ENCODE measurements at places on chromosomes 1 and 21.

DNA sequence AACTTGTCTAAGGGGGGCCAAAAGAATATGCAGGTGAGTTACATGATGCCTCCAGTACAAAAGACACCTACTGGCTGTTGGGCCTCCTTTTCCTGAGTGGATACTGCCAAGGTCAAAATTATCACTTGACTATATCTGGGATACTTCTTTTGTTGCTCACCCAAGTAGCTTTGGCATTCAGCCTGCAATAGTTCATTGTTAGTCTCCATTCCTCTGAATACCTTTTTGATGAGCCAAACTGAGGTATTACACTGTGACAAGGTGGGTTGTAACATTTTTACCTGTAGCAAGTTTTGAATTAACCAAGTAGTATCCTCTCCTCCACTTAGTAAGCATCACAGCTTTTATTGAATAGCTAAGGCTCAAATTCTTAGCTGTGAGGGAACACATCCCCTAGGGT lies 408.0 kb downstream of the LRRIQ3 start:
- DNase-seq, result no peak

DNA sequence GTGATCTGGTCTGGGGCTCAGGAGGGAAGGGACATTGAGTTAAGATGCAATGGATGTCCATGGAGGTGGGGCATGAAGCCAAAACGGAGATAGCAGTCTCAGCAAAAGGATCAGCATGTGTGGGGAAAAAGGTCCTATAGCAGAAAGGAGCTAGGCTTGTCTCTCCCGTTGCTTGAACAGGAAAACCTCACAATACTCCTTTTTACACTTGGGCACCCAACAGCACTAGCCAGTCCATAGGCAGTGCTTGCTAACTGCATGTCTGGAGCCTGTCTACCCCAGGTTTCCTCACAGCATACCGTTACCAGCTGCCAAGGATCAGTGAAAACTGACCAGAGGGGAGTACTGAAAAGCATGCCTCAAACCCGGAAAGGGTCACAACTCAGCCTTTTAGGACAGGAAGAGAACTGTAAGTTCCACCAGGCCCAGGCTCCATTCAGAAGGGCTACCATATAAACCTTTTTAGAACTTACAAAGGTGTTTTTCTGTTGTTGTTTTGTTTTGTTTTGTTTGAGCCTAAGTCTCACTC lies 78.6 kb downstream of the JAK1 start:
- no peak for DNase-seq

DNA sequence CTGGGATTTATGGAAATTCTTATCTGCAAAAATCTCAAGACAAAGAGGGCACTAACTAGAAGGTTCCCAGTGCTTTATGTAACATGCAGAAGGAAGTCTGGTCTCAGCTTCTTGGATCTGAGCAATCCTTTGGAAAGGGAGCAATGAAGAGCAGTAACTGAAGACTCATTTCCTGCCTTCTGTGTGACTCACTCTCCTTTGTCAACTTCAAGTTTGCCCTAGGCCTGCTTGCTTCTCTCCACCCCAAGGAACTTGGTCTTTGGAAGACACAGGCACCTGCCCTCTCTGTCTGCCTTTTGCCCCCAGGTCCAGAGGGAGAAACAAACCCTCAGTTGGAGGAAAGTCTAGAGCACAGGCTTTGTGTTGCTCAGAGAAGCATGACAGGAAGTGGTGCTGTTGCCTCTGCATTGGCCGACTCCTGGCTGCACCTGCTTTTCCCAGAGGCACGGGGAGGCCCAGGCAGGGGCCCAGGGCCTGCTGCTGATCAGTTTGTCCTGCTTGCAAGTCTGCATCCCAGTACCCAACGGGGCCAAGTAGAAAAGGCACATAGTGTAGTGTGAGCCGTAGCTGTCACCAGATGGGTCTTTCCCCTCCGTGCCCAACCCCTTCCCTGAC lies 137.2 kb downstream of the DHRS3 start:
- DNase-seq, result peak; percentile 68

GRCh38 chr1:31648641-31649357 lies 4.1 kb upstream of the PEF1 start:
- no peak for DNase-seq

- no peak for DNase-seq
These were observed 10.8 kb upstream of the SMYD2 start for GRCh38 chr1:214270097-214270650.

- no peak for DNase-seq
These were observed 243.0 kb downstream of the TOMM20 start for GRCh38 chr1:234885601-234886000.

DNA sequence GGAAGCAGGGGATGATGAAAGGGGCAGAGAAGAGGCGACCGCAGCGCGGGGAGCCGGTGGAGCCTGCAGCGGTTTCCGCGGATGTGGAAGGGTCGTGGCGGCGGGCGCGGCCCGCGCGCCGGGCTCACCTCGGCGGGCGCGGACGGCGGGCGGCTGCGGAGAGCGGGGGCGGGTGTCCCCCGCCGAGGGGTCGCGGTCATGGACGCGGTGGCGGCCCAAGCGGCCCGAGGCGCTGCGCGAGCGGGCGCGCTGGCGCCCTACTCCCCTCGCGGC lies 572 bp downstream of the LPGAT1 start:
- DNase-seq, result no peak

- DNase-seq, result no peak
These were observed 12.2 kb downstream of the FAM131C start for GRCh38 chr1:16061266-16061665.

DNA sequence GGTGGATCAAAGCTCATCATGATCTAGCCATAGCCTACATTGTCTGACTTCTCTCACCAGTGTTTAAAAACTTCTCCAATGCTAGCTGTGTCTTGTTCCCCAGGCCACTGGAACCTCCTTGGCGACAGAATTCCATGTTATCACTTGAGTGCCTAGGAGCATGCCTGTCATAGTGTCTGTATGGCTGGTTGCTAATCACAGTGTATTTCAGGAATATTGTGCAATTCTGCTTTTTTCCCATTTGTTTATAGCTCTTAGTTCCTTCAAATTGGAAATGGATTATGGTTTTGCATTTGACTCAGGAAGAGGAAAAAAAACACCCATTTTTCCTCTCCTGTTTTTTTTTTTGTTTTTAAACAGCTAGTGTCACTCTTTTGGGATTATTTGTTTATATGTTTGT lies 25.5 kb downstream of the ROR1 start:
- DNase-seq, result no peak

- no peak for DNase-seq
These were observed 15.1 kb upstream of the DNAH14 start for GRCh38 chr1:224914292-224914900.

DNA sequence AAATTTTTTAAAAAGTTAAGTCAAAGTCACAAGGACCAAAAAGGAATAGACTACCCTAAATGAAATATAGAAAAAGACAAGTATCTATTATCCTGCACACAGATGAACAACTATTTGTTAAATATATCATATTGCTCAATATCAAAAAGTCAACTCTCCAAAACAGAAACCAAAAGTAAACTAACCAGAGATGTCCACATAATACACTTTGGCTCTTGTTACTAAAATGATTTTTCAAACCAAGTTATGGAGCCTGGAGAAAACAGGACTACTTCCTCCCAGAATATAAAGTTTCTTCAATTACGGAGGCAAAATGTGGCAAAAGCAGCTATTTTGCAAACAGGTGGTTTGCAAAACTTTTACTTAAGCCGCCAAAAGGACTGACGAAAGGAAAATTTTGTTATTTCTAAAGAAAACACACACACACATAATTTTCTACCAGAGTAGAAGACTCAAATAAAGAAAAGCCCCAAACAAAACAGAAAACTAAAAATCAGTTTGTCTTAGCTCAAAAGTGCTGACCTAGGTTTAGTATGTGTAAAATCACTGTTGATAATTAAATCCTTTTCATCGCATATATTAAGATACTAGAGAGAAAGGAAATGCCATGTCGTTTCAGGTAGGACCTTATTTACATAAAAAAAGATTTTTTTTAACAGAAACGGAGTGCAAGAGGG lies 1.1 kb downstream of the DPYD start:
- peak; percentile 13 for DNase-seq
